ENCODE measurements at places on chromosomes 1 and 21.

DNA sequence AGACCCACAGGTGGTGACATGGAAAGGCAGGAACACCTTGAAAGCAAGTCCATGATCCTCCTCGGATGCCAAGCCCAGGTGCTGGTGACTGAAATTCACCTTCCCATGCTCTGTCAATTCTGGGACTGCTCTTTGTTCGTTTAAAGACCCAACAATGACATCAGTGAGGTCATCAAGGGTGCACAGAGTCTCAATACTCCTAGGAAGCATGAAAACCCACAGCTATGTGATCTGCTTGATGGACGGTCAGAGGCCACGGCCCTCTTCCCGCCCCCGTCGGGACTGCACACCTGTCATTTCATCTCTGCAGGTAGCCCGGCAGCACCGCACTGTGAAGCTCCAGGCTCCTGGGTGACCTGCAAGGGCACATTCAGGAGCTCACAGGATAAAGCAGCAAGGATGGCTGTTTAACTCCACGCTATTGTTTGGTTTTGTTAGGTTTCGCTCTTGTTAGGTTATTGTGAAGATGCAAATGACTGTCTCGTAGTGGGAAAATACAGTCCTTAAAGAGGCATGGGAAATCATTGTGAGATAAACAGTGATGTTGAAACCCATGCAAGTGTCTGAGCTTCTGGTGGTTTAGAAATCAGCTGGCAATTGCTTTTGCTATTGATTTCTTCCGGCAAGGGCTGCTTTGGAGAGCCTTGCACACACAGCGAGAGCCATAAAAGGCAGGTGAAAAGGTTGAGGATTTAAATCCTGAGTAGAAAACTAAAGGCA lies 124.8 kb upstream of the AJAP1 start:
- DNase-seq = no peak

- DNase-seq = no peak
Measured at GRCh38 chr1:113760102-113761080, 1.1 kb upstream of the PHTF1 start.

DNA sequence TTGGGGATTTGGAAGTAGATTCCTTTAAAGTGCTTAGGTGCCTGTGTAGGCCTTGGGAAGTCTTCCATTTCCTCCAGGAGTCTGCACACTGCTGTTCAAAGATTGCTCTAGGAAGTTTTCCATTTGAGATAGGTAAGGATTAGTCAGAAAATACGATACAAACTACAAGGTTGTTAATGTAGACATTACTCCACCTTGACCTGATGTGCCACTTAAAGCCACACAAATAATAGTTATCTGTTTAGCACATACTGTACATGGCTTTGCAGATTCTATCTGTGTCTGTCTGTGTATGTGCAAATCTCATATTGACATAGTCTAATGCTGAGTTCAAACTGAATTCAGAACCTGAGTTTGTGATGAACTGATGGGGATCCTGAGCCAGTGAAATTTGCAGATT lies 118.4 kb downstream of the RHOU start:
- DNase-seq = no peak

- no peak for DNase-seq
Measured at GRCh38 chr1:56411484-56412180, 167.7 kb downstream of the PLPP3 start.

GRCh38 chr1:178579562-178579961 lies 66.7 kb downstream of the TEX35 start:
- no peak for DNase-seq

DNA sequence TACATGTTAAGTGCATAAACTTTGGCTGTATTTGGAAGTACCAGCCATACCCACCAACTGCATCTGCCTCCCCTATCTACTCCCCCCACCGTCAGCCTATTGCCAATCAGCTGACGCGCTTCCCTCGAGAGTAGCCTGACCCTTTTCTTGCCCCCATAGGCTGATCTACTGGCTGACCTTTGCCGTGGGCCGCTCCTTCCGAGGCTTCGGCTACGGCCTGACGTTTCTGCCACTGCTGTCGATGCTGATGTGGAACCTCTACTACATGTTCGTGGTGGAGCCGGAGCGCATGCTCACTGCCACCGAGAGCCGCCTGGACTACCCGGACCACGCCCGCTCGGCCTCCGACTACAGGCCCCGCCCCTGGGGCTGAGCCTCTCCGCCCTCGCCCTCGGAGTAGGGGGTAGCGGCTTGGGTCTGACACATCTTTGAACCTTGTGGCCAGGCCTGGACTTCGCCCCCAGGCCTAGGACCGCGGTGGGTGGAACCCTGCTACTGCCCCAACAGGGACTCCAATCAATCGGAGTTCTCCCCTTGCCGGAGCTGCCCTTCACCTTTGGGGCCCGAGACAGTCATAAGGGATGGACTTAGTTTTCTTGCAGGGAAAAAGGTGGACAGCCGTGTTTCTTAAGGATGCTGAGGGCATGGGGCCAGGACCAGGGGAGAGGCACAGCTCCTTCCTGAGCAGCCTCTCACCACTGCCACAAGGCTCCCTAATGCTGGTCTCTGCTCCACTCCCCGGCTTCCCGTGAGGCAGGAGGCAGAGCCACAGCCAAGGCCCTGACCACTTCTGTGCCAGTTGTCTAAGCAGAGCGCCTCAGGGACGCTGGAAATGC lies 4.0 kb downstream of the GLMP start:
- DNase-seq = no peak

- no peak for DNase-seq
Measured at GRCh38 chr1:26290122-26290881, 10.4 kb downstream of the SH3BGRL3 start.

DNA sequence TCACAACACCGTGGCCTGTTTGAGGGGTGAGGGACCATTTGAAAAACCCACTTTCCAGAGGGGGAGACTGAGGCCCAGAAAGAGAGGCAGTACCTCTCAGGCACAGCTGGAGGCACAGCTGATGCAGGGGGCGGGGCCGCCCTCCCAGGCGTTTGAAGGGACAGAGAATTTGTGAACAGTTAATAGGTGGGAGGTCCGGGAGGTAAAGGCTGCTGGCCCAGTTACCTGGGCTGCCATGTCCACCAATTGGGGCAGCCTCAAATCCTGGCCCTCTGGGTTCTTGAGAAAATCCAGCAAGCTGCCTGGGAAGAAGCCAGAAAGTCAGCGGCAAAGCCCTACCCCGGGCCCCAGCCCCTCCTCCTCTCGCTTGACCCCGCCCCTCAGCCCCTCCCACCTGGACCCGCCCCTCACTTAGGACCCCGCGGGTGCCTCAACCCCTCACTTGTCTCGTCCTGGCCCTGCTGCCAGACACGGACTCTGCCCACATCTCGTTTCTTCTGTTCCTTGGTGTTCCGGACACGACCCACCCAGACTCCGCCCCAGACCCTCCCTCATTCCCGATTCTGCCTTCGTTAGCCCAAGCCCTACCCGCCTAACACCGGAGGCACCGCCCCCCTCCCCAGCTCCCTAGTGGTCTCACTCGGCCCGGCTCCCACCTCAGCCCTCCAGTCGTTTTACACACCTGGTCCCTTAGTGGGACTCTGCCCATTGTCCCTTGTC lies 10.8 kb upstream of the AHDC1 start:
- DNase-seq = no peak

- DNase-seq = no peak
Measured at GRCh38 chr1:167594822-167595221, 35.2 kb upstream of the RCSD1 start.

DNA sequence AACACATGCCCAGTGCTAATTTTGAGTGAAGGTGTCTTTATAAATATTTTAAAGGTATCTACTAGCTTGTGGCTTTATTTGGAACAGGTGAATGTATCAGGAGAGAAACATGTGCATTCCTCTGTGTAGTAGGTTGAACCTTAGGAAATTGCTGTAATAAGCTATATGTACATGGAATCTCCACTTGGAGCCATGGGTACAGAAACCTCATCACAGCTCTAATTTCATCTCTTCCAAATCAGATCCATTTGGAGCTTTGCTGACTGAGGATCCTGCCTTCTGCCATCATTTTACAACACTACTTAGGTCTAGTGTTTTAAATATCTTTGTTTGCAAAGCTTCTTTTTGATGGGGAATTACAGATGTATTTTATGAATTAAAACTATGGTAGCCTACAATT lies 2.1 kb downstream of the KCNK2 start:
- DNase-seq = no peak

DNA sequence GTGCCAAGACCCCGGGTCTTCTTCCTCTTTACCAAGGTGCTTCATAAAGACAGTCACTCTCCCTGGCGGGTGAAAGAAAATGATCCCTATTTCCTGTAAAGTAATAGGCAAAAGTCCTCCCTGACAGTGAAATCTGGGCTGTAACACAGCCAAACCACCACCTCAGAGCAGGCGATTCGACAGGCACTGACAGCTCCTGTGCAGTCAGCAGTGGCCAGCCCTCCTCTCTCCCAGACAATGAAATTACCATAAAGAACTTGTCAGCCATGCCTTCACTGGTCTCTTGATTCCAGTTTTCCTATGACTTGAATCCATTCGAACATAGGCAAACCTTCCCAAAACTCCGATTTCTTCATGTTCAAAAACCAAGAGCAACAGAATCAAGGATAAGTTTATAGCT lies 492.2 kb upstream of the DAB1 start:
- no peak for DNase-seq

- DNase-seq = no peak
Measured at GRCh38 chr1:113041569-113042284, 31.3 kb upstream of the LRIG2 start.

GRCh38 chr1:37616330-37616729 lies 18.4 kb downstream of the RSPO1 start:
- DNase-seq = no peak

- DNase-seq = no peak
Measured at GRCh38 chr1:101706366-101706765, 290.4 kb downstream of the OLFM3 start.

Measured in T-helper 22 cell (primary cell).